ENCODE measurements at places on chromosomes 5 and 9.

- no peak for DNase-seq
These were observed 6.2 kb downstream of the SEMA4D start for GRCh38 chr9:89491694-89492093.

DNA sequence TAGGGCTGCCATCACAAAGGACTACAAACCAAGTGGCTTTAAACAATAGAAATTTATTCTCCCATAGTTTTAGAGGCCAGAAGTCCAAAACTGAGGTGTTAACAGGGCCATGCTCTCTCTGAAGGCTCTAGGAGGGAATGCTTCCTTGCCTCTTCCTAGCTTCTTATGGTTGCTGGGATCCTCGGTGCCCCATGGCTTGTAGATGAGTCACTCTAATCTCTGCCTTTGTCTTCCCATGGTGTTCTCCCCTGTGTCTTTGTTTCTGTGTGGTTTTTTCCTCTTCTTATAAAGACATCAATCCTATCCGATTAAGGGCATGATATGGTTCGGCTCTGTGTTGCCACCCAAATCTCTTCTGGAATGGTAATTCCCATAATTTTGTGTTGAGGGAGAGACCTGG lies 178.8 kb upstream of the NREP start:
- DNase-seq = no peak

DNA sequence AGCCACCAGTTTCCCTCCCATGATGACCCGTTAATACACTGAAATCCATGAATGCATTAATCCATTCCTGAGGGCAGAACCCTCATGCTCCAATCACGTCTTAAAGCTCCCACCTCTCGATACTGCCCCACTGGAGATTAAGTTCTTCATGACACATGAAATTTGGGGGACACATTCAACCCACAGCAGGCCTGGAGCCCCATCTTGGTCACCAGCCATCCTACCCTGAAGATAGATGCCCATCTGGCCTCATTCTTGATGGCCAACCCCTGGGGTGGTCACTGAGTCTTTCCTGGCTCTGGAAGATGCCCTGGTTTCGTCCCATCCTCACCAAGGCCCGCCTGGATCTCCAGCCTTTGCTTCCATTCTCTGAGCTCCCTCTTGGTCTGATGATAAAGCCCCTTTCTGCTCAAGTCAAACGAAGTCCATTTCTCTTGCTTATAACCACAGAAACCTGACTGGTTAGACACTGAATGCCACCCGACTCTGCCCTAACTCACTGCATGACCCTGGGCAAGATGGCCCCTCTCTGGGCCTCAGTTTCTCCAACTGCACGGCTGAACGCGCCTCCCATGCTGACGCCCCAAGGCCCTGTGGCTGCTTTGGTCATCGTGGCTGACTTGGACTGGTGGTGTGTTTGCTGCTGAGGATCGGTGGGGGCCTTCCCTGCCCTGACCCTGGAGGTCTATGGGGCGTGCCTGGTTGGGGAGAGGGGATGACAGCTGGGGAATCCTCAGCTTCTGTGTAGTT lies 138.4 kb upstream of the IER5L start:
- no peak for DNase-seq

DNA sequence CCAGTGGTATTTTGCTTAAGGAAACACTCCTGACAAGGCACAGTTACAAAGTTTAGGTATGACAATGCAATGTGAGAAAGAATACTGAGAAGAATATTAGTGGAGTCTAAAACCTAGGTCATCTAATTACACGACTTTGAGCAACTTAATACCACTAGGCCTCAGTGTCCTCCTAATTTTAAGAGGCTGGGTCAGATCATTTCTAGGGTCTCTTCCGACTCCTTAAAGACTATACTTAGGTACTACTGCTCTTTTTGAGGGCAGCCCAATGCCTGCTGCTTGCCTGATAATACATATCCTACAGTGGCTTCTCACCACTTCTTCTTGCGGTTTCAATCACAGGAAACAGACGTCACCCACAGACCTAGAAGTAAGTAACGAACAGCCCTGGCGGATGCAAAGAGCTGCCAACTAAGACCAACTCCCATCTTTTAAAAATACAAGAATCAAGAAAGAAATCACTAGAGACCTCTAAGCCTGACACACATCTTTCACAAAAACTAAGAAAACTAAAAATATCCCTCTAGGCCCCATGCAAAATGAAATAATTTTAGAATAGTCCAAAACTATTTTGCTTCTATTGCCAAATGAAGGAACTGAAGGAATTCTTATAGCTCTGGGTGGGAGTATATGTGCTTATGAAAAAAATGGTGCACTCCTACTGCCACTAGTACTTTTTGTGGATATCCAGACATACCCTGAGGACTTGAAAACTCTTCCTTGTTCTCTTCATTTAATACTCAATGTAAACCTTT lies 13.1 kb downstream of the DIAPH1 start:
- no peak for DNase-seq

- no peak for DNase-seq
These were observed 67.4 kb downstream of the VCAN start for GRCh38 chr5:83538786-83539462.

DNA sequence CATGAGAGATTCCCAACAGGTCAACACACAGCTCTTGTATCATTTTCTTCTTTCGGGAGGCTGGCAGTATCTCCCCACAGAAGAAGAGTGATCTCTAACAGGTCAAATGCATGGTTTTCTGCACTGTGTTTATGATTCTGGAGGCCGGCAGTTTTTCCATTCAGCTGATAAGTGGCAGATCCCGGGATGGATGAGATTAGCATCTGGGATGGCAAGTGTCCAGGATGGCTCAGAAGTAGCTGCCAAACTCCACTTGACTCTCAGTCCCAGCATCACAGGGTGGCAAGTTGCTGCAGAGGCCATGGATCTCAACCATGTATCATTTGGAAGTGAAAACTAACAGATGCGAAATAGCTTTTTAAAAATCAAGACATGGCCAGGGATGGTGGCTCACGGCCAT lies 97.8 kb upstream of the SLC44A1 start:
- no peak for DNase-seq

Data from NCI-H1436 (cell line).